Stimulated activated CD8-positive, alpha-beta memory T cell treated with anti-CD3 and anti-CD28 coated beads, Interleukin-7, amount 100 ng/mL, for 48 hours (primary cell): ENCODE measurements at places on chromosomes 12 and 14.

GRCh38 chr14:68094158-68094557, 274.6 kb downstream of the RAD51B start:
- DNase-seq, result no peak

GRCh38 chr14:74584951-74585350, 27.1 kb downstream of the LTBP2 start:
- no peak for DNase-seq

GRCh38 chr12:4690760-4691159, 29.4 kb upstream of the GALNT8 start:
- no peak for DNase-seq

DNA sequence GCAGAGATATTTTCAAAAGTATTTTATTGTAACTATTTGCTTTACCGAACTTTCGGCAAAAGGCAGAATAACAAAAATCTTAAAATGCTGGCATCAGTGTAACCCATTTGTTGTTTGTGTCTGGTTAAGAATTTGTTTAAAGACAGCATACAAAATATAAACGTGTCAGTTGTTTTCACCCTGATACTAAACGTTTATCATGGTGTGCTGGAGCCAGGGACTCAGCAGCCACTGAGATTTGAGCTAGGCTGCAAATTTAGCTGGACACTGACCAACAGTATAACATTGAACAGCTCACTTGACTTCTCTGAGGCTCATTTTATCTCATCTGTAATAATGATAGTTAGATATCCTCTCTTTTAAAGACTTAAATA, 183.7 kb downstream of the TMTC3 start:
- no peak for DNase-seq

- no peak for DNase-seq
Observed at GRCh38 chr12:124762384-124762783, 101.3 kb downstream of the SCARB1 start.
